ENCODE measurements at places on chromosomes 2 and 18.

GRCh38 chr18:58397385-58398132, 231.3 kb downstream of the ALPK2 start:
- DNase-seq, result no peak

- no peak for DNase-seq
These were observed 33.2 kb upstream of the CCDC88A start for GRCh38 chr2:55452879-55453278.

- no peak for DNase-seq
These were observed 67.4 kb downstream of the MOGAT1 start for GRCh38 chr2:222738809-222739208.

DNA sequence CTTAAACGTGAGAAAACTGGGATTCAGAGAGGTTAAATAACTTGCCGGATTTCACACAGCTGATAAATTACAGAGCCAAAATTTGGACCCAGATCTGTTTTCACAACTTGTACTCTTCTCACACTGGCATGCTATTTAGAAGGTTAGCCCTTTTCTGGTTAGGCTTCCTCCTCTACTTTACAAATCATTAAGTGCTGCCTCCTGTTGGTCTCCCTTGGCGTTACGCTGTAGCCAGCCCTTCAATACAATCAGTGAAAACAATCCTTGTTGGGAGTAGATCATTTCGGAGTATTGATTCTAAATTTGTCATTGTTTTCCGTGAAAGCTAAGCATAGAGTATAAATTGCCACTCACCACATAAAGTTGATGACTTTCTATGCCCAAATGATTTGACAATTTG, 153.5 kb downstream of the ARHGAP15 start:
- DNase-seq, result no peak

DNA sequence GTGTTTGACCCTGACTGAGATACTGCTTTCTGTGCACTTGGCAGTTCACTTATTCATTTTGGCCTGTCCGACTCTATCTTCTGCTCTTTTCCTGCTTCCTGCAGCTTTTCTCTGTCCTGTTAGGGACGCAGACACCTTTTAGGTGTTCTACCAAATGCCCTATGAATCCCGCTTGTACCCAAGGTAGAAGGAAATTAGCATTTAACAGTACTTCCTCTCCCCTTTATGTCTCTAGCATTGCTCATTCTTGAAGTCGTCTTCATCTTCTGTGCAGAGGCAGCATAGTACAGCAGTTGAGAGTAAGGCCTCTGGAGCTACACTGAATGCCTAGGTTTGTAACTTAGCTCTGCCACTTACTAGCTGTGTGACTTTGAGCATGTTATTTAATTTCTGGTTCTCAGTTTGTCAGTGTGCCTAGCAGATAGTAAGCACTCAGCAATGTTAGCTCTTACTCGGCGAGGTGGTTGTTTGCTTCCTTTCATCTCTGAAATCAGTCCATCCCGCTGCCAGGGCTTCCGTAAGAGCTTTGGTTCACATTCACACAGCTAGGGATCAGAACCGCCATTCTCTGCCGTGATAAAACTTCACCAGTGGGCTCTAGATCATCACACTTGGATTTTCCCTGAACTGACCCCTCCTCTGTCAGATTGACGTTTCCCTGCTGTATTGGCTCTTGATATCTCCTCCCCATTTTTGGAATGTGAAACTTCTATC, 1.4 kb downstream of the CCT7 start:
- DNase-seq, result no peak

GRCh38 chr2:9565436-9566153, 10.0 kb upstream of the ADAM17 start:
- no peak for DNase-seq

DNA sequence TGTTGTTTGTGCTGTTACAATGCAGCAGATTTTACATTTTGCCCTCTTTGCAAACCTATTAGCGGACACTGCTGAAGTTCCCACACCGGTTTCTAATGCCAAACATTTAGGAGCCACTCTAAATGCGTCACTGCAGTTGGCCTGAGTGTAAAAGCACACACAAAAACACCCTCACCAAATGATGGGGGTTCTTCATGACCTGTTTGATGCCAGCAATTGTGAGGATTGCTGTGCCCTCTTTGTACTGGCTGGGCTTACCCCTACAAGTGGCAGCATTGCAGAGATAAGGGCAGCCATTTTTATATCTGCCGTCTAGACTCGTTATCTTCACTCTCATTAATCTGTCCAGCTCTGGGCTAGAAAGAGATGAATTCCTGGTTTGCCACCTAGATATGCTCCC, 85.3 kb downstream of the NRP2 start:
- no peak for DNase-seq

- no peak for DNase-seq
These were observed 34.6 kb downstream of the TGFBRAP1 start for GRCh38 chr2:105294844-105295481.

GRCh38 chr2:38268001-38268400, 109.1 kb downstream of the ATL2 start:
- no peak for DNase-seq

DNA sequence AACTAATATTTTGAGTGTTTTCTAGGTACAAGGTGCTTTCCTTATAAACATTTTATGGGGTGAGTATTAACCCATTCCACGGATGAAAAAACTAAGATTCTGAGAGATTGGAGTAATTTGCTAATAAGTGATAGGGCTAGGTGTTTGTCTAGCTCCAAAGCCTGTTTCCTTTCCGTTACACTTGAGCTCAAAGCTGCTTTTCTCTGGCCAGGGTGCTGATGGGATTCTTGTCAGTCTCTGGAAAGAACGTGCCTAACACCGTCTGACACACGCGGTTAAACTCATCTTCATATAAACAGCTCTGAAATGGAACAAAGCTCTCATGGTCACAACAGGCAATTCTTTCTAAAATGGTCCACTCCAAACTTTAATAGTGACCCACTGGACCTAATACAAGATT, 2.0 kb upstream of the ANKRD29 start:
- DNase-seq, result no peak

- no peak for DNase-seq
These were observed 8.9 kb downstream of the GAREM1 start for GRCh38 chr18:32461709-32462272.

- no peak for DNase-seq
These were observed 15.6 kb downstream of the PLCD4 start for GRCh38 chr2:218623366-218623705.

GRCh38 chr2:86185517-86186212, 9.6 kb downstream of the IMMT start:
- no peak for DNase-seq

- DNase-seq, result peak; percentile 88
These were observed 92.3 kb downstream of the B3GNT2 start for GRCh38 chr2:62287899-62288880.

DNA sequence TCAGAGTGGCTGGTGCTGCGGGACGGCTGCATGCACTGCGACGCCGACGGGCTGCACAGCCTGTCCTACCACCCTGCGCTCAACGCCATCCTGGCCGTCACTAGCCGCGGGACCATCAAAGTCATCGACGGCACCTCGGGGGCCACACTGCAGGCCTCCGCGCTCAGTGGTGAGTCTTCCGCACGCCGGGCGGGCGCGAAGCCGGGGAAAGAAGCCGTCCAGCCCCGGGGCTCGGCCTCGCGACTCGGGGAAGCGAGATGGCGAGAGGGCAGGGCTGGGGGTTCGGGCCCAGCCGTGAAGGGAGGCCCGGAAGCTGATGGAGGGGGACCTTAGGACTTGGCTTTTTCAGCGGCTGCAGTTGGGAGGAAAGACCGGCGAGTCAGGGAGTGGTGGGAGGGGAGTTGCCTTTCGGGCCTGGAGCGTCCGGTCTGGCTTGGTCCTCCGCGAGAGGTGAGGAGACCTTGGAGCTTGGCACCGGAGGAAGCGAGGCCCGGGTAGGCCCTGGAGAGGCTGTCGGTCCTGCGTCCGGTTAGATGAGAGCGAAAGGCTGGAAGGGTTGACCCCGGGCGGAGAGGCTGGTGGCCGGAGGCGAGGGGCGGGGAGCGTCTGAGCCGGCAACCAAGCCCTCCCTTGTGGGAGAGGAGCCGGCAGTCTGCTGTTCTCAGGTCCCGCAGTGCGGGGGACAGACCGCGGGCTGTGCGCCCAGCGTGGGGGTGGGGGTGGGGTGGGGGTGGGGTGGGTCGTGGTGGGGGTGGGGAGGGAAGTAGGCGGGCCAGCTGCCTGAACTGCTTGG, 691 bp downstream of the BIRC6 start:
- DNase-seq, result no peak

DNA sequence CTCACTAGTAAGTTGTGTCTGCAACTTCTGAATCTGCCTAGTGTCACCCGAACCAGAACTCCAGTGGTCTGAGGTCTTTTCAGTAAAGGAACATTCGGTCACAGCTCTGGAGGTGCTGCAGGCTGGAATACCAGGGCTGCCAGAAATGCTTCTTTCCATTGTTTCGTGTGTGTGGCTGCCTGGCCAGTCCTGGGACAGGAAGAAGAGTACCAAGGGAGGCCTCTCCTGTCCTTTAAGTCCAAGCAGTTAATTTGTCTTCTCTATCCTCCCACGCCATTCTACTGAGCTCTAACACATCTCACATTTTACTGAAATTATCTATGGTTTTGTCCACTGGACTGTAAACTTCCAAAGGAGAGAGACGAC, 196.0 kb downstream of the LNPK start:
- DNase-seq, result no peak

- no peak for DNase-seq
These were observed 308.6 kb downstream of the PIEZO2 start for GRCh38 chr18:10840743-10841142.

DNA sequence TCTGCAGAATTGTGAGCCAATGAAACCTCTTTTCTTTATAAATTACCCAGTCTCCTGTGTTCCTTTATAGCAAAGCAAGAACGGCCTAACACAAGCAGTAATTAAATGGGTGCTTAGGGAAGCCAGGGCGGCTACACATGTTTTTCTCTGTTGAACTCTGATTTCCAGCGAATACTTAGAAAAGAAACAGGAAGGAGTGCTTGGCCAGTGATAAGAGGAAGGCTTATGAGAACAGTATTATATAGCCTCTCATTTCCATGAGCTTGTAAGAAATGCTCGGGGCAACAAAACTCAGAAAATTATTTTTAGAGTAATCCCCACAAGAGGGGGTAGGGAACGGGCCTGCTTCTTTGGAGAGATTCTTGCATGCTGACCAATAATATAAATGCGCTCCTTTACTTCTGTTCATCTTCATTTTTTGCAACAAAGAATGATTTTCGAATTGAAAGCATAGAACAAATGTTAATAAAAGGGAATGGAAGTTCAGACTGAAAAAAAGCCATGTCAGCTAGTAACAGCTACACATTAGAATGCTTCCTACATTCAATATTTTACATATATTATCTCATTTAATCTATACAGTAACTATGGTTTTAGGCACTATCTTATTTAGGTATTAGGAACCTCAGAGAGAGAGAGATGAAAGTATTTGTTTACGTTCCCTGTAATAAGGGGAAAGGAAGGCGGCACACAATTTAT, 49.7 kb upstream of the CCDC85A start:
- no peak for DNase-seq

- DNase-seq, result no peak
These were observed 75.8 kb upstream of the NARS1 start for GRCh38 chr18:57697426-57697825.

DNA sequence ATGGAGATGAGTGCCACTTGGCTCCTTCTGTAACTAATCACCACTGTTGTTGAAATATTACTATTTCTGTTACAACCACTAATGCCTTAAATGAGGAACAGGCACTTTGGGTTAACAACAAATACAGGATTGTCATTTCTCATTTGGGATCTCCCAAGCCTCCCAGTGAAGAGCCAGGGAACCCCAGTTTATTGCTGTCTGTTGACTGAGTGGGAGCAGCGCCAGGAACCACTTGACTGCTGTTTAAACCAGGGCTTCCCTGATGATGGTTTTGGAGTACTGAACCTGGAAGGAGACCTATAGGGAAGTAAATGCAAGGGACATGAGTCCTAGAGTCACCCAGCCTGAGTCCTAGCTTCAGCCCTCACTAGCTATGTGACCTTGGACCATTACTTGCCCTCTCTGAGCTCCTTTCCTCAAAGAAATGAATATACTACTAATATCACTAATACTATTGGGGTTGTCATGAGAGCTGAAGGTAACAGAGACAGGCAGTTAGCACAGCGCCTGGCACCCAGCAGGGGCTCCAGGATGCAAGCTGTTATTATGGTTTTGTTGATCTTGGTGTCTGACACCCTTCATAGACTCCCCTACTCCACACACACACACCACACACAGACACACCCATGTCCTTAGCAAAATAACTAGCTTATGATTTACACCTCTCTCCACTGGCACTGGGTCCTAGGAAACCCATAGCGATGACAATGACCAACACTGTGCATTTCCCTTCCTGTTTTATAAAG, 104.2 kb upstream of the FZD7 start:
- DNase-seq, result no peak

GRCh38 chr2:100615886-100616285, 53.1 kb downstream of the PDCL3 start:
- DNase-seq, result no peak

DNA sequence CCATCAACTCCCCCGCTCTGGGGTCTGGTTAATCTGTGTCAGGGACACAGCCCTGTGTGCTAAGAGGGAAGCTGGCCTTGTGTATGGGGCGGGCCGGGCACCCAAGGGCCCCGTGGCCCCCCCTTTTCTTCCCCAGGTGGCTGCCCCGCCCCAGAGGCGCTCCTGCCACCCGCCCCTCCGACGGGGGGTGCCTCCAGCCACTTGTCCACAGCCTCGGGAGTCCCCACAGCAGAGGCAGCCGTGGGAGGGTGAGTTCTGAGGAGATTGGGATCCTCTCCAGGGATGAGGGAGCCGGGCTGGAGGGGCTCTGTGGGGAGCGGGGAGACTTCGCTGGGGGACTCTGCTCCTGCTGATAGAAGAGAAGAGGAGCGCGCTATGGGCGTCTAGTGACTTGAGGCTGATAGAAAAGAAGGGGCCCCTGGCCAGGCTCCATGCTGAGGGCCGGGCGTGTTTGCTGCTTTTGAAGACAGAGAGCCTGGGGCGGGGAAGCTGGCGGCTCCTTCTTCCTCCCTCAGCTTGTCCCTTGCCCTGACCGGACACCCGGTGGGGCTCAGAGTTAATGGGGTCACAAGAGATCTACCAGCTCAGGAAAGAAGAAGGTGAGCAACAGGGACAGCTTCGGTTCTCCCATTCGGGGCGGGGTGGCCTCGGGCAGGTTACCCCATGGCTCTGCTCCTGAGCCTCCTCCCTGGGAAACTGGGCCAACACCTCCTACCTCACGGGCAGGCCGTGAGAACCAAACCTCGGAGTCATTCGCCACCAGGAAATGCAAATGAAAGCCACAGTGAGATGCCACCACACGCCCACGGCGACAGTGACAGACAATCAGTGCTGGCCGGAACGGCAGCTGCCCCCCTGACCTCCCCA, 89.4 kb upstream of the TAF1B start:
- DNase-seq, result no peak

DNA sequence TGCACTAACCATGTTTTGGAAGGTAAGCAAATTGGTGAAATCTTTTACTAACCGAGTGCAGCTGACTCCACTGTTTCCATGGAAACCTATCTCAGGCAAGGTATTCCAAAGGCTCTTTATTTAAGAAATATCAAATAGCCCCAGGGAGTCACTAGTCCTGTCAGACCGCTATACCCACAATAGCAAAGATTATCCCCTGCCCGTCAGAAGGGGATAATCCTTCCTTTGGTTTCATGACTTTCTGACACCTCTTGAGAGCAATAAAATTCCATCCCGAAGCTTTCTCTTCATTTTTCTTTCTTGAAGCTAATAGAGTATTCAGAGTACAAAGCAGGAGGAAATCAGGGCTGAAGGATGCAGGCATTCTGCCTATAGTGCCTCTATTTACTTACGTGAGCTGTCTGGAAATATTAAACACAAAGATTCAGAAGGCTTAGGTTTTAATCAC, 34.7 kb upstream of the MAP2 start:
- no peak for DNase-seq
